ENCODE measurements at places on chromosomes 11 and 22. TPM values are rescaled to one million over a fixed set of nuclear protein-coding genes. Genes with fewer than 3 reads are reported as not detected.
A peak's percentile ranks its signal among the peaks of the same experiment; 100 is the strongest.

GRCh38 chr11:28619846-28620540, 511.8 kb downstream of the METTL15 start:
- no peak overlapping the region for H3K4me3 ChIP-seq
- H3K27ac ChIP-seq: no peak overlapping the region
- no peaks in the 10 kb centered on the region for H3K36me3 ChIP-seq
- H3K27me3 ChIP-seq: no peaks in the 10 kb centered on the region
- H3K4me1 ChIP-seq: no peaks in the 10 kb centered on the region
- no peak for DNase-seq

- peak overlapping the region; percentile 96 for H3K4me3 ChIP-seq
- H3K36me3 ChIP-seq: no peaks in the 10 kb centered on the region
- peak; percentile 54 for DNase-seq
- H3K4me1 ChIP-seq: peaks cover 11% of the 10 kb centered on the region
- no peaks in the 10 kb centered on the region for H3K27me3 ChIP-seq
Observed at GRCh38 chr11:60914633-60915247, 782 bp downstream of the TMEM109 start.

- no peaks in the 10 kb centered on the region for H3K36me3 ChIP-seq
- no peaks in the 10 kb centered on the region for H3K27me3 ChIP-seq
- no peak overlapping the region for H3K4me3 ChIP-seq
Observed at GRCh38 chr11:87421422-87421821, 383.7 kb downstream of the TMEM135 start.

OR5B2 gene
- total RNA-seq: not detected

All from uterus (tissue), 4 donors.